ENCODE measurements at places on chromosomes 16 and 17.

GRCh38 chr16:48212033-48212432, 32.1 kb upstream of the LONP2 start:
- no peak for DNase-seq

GRCh38 chr17:78595135-78595810, 18.1 kb upstream of the DNAH17 start:
- no peak for DNase-seq

- DNase-seq, result no peak
These were observed 19.5 kb upstream of the CA10 start for GRCh38 chr17:52178012-52178411.

- DNase-seq, result no peak
These were observed 20.9 kb upstream of the NSRP1 start for GRCh38 chr17:30095507-30096244.

GRCh38 chr16:35910409-35910808, 2451.0 kb downstream of the TP53TG3F start:
- no peak for DNase-seq

DNA sequence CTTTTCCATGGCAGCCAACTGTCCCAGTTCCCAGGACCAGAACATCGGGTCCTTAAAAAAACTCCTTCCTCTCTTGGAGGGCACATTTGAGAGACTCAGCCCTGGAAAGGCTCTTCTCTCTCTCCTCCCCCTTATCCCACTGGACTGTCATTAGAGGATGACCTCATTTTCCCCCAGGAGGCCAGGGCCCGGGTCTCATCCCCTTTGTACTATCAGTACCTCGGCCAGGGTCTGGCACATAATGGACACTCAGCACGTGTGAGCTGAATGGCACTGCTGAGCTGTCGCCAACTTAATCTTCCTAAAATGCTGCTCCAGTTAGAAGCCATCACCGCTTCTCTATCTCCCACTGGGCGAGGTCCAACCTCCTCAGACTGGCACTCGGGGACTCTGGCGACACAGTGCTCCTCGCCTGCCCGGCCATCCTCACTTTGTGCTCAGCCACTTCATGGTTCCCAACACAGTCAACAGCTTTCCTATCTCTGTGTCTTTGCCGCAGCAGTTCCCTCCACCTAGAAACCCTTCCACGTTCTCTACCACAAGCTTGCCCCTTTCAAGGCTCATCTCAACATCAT, 3.6 kb upstream of the RHBDL3 start:
- no peak for DNase-seq

GRCh38 chr16:28212532-28212873, 738 bp upstream of the XPO6 start:
- no peak for DNase-seq

- no peak for DNase-seq
These were observed 33.2 kb upstream of the TEX2 start for GRCh38 chr17:64296246-64296645.

DNA sequence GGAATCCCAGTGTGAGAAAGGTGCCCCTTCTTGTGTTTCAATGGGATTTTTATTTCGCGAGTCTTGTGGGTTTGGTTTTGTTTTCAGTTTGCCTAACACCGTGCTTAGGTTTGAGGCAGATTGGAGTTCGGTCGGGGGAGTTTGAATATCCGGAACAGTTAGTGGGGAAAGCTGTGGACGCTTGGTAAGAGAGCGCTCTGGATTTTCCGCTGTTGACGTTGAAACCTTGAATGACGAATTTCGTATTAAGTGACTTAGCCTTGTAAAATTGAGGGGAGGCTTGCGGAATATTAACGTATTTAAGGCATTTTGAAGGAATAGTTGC, 567 bp downstream of the UBB start:
- DNase-seq, result no peak

DNA sequence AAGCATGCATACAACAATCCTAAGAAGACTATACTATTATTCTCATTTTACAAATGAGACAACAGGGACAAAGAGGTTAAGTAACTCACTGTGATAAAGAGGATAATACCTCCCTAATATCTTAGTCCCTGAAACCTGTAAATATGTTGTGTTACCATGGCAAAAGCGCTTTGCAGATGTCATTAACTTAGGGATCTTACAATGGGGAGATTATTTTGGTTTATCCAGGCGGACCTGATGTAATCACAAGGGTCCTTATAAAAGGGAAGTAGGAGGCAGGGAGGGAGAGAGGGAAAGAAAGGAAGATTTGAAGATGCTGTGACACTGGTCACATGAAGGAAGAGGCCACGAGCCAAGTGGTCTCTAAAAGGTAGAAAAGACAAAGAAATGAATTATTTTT, 164.7 kb downstream of the CNTNAP4 start:
- DNase-seq, result no peak

All from stimulated activated CD8-positive, alpha-beta memory T cell treated with anti-CD3 and anti-CD28 coated beads, Interleukin-7, amount 100 ng/mL, for 24 hours (primary cell).